ENCODE measurements at places on chromosomes 2 and 18.

DNA sequence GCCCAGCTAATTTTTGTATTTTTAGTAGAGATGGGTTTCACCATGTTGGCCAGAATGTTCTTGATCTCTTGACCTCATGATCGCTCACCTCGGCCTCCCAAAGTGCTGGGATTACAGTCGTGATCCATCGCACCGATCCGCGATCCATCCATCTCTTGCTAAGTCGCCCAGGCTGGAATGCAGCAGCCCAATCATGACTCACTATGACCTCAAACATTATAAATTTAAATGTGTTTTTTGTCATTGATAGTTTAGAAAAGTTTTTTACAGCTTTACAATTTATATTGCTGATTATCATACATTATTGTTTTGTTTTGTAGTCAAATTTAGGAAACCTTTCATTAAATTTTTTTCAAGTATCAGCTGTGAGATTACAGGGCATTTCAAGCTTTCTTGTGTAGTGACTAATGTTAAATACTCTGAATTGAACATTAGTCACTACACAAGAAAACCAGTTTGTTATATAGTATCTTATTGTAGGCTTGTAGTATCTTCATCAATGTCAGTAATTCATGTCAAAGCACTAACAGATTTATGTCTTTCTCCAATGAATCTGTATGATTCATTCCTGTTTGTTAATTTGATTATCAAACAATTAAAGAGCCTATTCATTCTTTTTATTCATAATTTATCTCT, 37.5 kb downstream of the NR4A2 start:
- no peak for DNase-seq

GRCh38 chr2:217996361-217996760, 6.4 kb downstream of the TNS1 start:
- no peak for DNase-seq

DNA sequence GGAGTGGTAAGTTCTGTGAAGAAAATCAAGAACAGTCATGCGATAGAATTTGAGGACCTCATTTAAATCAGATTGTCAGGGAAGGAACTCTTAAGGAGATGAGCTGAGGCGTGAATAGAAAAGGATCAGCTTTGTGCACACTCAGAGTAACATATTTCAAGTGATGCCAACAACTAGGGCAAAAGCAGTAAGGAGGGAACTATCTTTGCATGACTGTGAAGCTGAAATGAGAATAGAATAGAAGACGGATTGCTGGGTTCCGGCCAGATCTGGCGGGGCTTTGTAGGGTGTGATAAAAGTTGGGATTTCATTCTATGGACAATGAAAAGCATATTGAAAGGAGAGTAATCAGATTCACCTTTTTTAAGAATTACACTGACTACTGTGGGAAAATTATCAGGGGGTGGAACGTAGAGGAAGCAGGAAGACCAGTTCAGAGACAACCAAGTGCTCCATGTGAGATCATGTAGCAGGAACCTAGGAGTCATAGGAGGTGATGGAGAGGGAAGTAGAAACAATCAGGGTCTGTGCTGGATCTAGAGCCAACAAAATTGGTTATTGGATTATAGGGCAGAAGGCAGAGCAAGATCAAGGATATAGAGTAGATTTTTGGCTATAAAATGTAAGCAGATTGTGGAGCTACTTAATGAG, 884.3 kb downstream of the DCC start:
- DNase-seq, result no peak

GRCh38 chr2:118748245-118748885, 99.1 kb downstream of the EN1 start:
- DNase-seq, result no peak

DNA sequence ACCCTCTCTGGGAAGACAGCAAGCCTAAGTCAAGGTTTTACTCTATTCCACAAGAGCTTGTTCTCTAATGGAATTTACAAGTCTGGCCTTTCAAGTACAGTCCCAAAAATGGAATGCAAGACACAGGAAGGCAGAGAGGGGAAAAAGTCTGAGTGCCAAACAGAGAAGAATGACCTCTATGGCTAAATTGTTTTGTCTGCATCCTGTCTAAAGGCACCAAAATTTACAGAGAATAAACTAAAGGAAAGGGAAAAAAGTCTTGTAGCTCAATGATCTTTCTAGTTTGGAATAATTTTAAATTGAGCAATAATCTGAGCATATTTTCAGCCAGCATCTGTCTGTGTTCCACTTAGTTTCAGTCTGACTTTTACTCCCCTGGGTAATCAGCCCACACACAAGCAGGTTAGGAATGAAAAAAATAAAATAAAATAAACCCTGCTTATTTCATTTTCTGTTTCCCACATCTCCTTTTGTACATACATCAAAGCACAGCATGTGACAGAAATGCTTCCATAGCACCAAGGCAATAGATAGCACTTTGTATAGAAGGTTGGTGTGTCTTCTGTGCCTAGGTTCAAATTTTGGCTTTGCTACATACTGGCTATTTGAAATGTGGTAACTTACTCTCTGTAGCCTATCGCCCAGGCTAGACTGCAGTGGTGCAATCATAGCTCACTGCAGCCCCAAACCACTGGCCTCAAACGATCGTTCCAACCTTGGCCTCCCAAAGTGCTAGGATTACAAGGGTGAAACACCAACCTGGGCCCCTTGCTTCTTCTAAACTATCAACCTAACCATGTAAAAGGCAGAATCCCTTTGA, 105.1 kb downstream of the SLC8A1 start:
- no peak for DNase-seq

- DNase-seq, result no peak
These were observed 1082.0 kb upstream of the ACVR2A start for GRCh38 chr2:146762786-146763185.

- DNase-seq, result no peak
These were observed 294.4 kb upstream of the EPC2 start for GRCh38 chr2:148350199-148350598.

DNA sequence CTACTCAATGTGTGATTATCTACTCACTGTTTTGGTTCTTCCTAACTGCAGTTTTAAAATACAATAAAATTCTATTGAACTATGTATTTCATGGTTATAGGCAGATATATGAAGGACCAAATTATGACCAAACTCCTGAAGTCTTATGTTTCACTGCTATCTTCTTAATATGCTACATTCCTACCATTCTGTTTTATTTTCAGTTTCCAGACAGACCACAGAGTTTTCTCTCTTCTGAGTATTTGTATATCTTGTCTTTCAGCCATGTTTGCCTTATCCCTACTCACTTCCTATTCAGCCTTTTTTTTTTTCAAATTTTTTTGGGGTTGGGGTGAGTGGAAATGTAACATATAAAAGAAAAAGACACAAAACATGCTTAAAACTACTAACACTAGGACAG, 6.3 kb downstream of the RFTN2 start:
- no peak for DNase-seq

DNA sequence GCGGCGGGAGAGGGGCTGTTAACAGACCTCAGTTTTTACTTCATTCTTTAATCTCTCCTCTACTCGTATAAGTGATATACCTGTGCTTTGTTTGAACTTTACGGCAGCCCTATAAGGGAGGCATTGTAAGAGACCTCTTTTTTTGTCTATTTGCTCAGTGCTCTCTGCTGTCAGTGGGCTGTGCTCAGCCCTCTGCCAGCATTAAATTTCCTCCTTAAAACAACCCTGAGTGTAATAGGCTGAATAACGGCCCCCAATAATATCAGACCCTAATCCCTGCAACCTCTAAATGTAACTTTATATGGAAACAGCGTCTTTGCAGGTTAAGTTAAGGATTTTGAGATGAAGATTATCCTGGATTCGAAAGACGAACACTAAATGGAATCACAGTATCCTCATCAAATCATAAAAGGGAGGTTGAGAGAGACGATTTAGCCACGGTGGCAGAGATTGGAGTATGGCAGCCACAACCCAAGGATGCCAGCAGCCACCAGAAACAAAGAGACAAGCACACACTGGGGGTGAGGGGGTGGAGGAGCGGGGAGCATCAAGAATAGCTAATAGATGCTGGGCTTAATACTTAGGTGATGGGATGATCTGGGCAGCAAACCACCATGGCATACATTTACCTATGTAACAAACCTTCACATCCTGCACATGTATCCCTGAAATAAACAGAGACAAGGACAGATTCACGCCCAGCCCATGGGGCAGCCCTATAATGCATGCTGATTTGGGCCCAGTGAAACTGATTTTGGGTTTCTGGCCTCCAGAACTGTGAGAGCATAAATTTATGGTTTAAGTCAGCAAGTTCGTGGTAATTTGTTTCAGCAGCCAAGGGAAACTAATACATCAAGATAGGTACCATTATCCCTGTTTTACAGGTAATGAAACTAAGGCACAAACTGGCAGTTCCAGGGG, 894 bp upstream of the FARSB start:
- no peak for DNase-seq

DNA sequence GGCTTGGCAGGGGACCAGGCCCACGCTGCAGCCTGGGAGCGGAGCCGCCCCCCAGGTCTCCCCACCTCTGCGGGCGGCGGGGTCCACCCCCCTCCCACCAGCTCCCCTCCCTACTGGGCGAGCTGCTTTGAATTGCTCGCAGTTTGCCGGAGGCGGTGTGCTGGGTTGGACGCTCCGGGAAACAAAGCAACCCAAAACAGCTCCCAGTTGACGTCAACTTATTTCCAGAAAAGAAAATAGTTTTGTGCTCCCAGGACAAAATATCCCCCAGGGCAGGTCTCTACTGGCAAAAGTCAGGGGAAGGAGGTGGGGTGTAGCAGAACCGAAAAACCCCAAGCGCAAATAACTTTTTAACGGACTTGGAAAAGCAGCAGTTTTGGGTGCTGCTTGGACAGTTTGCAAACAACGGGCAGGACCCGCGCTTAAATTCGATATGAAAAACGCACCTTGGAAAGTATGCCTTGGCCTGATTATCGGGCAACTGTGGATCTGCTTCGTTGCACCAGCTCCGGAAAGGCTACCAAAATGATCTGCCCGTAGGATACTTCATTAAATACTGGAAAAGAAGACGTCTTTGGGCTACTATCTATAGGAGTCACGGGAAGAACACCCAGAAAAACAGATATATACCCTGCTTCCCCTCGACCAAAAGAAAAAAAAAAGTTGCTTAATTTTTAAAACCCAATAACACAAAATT, 2.8 kb upstream of the KCTD1 start:
- DNase-seq, result no peak

GRCh38 chr2:16614314-16614860, 51.2 kb downstream of the CYRIA start:
- no peak for DNase-seq

DNA sequence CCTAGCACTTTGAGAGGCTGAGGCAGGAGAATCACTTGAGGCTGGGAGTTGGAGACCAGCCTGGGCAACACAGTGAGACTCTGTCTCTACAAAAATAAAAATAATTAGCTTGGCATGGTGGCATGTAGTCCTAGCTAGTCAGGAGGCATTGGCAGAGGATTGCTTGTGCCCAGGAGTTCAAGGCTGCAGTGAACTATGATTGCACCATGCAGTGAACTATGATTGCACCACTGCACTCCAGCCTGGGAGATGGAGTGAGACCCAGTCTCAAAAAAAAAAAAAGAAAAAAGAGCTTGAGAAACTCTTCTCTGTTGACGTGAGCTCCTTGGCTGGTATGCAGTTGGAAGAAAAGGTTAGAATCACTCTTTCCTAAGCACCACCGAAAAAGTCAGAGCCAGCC, 125.1 kb upstream of the TNP1 start:
- no peak for DNase-seq

DNA sequence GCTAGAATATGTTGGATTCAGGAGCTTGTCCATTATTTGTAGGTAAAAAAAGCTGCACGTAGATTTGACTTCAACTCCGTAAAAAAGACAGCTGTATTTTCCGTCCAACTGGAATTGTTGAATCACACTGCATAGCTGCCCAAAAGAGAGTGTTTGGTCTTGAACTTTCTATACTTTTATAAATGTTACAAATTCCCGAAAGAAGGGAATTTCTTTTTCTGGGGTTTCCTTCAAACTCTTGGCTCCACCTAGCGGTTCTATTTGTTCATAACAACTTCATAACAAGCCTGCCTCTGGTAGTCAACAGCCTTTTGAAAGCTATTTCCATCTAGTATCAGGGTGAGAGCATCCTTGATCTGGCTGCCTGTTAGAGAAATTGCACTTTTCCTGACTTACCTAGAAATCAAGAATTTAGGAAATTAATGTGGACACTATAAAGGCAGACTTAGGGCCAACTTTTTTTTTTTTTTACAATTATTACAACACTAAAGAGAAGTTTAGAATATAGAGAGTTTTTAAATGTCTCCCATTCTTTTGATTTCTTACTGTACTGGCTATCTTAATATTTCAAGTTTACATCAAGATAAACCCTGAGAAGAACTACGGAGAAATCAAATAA, 48.1 kb downstream of the TMEM185B start:
- no peak for DNase-seq

- DNase-seq, result no peak
These were observed 40.8 kb downstream of the PDIA6 start for GRCh38 chr2:10771786-10772185.

DNA sequence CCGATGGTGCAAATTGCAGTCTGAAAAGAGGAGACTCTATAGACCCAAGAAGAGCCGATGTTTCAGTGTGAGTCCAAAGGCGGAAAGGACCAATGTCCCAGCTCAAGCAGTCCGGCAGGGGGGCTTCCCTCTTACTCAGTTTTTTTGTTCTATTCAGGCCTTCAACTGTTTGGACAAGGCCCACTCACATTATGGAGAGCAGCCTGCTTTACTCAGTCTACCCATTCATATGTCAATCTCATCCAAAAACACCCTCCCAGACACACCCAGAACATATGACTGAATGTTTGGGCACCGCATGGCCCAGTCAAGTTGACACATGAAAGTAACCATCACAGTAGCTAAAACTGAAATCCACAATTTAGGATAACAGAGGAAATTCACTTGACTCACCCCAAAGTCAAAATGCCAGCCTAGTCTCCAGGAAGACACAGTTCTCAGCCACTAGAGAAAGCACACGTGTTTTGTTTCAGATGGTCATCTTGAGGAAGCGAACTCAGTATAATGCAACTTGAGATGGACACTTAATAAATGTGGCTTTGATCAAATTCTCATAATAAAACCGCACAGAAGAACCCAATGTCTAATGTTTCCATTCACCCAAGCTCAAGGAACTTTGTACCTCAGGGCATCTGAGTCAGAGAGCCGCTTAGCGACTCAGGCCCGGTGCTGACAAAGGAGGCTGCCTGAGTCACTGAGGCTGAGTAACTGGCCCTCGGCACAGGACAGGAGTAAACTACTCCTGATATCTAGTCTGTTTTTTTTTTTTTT, 2.4 kb downstream of the FHL2 start:
- no peak for DNase-seq

GRCh38 chr2:112149194-112149593, 11.0 kb downstream of the FBLN7 start:
- DNase-seq, result no peak

GRCh38 chr2:44314362-44314761, 39.1 kb downstream of the SLC3A1 start:
- DNase-seq, result no peak

- peak; percentile 18 for DNase-seq
These were observed 24.3 kb downstream of the SMAD7 start for GRCh38 chr18:48926420-48926857.

DNA sequence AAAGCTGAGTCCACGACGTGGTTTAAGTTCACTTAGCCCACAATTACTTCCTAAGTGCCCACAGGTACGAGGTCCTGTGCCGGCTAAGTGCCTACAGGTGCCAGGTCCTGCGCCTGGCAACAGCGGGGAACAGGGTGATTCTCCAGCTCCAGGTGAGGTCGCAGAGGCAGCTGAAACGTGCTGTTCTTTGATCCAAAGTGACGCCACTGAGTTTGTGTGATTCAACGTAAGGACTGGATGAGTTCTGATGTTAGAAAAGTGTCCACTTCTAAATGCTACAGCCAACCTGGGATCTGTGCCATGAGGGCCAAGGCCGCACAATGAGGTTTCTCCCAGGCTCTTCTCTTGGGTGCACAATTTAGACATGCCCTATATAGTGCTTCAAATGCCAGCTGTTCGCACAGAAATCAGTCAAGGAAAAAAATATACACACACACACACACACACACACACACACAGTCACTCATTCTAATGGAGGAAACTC, 57.5 kb downstream of the NDUFA10 start:
- DNase-seq, result peak; percentile 4

Measured in activated T-cell treated with anti-CD3 and anti-CD28 coated beads, Interleukin-2, amount 50 U/mL, for 1 hour (primary cell).